ENCODE measurements at places on chromosomes 7 and 10.

DNA sequence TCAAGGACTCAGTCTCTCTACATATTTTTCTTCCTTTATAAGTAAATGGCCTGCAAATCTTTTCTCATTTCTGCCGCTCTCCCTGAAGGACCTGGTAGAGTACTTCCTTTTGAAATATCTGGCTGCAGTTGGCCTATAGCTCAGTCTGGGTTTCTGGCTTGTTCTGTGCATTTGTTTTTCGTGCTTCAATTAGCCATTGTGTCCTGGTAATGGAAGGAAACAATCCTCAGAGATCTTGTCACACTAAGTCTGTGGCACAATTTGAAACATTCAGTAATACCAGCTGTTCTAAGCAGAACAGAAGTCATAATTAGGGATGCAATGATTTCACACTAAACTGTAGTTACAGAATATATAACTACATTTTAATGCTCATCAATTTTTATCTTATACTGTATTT is 545.0 kb downstream of the NRG3 start:
- no peak for DNase-seq

GRCh38 chr10:36840788-36841187 is 284.6 kb upstream of the ANKRD30A start:
- no peak for DNase-seq

DNA sequence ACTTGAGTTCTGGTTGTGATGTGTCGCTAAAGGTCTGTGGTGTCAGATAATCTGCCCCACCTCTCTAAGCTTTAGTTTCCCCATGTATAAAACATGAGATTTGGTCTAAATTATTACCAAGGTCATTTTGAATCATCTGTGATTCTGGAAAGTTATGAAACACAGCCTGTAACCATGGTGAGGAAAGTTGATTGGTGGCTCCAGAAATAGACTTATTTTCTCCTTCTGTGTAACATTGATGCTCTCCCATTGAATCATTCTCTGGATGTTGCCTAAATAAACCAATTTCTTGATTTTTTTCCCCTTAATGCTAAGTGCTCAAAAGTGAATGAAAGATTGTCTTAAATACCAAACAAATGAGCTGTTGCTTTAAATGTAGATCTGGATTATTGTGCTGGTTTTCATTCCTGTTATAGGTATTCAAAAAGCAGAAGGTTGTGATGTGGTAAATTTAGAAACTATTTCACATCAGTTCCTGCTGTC is 30.0 kb upstream of the PCGF5 start:
- DNase-seq = no peak

DNA sequence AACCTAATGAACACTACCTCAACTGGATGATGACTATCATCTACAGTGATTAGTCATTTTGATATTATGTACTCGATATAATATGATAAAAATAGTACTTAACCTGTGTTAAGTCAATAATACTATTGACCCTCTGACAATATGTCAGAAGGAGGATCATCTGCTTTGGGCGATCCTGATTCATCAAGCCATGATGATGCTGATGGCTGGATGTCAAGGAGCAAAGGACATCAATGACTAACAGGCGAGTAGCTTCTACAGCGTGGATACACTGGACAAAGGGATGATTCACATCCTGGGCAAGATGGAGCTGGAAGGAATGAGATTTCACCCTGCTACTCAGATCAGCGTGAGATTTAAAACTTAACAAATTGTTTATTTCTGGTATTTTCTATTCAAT is 94.4 kb upstream of the SKAP2 start:
- no peak for DNase-seq

GRCh38 chr7:128003167-128003566 is 28.1 kb downstream of the LRRC4 start:
- DNase-seq = no peak

GRCh38 chr7:111531993-111532392 is 30.3 kb downstream of the IMMP2L start:
- DNase-seq = no peak

DNA sequence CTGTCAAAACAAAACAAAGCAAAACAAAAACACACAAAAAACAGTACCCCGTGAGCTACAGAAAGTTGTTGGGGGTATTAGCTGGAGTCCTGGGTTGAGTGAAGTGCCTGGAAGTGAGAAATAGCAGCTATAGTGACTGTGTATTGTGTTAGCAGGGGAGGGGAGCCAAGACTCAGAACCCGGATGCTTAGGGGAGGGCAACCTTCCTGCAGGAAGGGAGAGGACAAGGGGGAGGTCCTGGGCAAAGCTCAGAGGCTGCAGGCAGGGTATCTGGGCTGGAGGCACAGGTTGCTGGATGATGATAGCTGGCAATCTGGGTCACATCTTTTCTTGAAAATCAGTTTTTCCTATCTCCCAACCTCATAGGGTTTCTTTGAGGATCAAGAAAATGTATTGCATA is 75.8 kb upstream of the PARD3 start:
- DNase-seq = no peak

GRCh38 chr10:15469111-15469510 is 98.0 kb upstream of the FAM171A1 start:
- DNase-seq = no peak

GRCh38 chr10:102669206-102670064 is 25.2 kb downstream of the TRIM8 start:
- no peak for DNase-seq

DNA sequence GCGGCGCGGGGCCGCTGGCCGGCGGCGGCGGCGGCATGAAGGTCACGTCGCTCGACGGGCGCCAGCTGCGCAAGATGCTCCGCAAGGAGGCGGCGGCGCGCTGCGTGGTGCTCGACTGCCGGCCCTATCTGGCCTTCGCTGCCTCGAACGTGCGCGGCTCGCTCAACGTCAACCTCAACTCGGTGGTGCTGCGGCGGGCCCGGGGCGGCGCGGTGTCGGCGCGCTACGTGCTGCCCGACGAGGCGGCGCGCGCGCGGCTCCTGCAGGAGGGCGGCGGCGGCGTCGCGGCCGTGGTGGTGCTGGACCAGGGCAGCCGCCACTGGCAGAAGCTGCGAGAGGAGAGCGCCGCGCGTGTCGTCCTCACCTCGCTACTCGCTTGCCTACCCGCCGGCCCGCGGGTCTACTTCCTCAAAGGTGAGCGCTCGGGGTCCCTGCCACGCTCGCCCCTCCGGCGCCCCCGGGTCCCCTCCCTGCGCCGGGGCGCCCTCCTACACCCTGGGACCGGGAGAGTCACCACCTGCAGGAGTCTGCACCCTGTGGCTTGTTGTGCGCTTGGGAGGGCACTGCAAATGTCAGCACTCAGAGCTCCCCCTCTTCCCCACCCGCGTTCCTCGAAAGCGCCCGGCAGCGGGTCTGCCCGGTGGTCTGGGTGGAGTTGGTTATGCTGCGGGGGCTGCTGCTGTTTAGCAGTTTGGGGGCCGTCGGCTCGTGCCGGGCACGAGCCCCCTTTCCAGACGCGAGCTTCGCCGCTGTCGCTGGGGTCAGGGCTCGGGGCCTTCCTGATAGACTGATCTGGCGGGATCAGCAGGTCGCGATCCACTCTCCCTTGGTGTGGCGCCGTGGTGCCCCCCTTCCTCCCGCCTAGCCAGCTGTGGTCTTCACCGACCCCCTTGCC is 627 bp downstream of the DUSP5 start:
- peak; percentile 57 for DNase-seq

- DNase-seq = peak; percentile 68
Measured at GRCh38 chr7:116953372-116953905, at the start of gene ST7. ST7 (plus strand) TSS chr7:116953501; CDS start chr7:116953541, 40 bp downstream.

GRCh38 chr7:28749638-28750037 is 208.5 kb downstream of the TRIL start:
- no peak for DNase-seq

GRCh38 chr7:50706469-50706937 is 76.2 kb downstream of the GRB10 start:
- DNase-seq = no peak

GRCh38 chr7:103073989-103074518 is 542 bp downstream of the FBXL13 start:
- no peak for DNase-seq

DNA sequence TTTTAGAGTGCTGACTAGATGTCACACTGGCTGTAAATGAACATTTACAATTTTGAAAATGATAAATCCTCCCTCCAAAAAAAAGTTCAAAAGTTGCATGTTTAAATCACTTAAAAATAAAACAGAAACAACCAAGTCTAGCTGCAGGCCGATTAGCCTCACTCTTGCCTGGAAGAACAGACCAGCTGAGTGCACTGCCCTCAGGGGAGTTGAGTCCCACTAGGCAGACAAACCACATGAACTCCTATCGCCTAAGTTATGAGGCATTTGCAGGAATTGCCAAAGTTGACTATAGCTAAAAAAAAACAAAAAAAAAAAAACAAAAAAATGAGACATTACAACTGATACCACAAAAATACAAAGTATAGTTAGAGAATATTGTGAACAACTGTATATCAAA is 510.0 kb downstream of the ANKRD7 start:
- DNase-seq = no peak

DNA sequence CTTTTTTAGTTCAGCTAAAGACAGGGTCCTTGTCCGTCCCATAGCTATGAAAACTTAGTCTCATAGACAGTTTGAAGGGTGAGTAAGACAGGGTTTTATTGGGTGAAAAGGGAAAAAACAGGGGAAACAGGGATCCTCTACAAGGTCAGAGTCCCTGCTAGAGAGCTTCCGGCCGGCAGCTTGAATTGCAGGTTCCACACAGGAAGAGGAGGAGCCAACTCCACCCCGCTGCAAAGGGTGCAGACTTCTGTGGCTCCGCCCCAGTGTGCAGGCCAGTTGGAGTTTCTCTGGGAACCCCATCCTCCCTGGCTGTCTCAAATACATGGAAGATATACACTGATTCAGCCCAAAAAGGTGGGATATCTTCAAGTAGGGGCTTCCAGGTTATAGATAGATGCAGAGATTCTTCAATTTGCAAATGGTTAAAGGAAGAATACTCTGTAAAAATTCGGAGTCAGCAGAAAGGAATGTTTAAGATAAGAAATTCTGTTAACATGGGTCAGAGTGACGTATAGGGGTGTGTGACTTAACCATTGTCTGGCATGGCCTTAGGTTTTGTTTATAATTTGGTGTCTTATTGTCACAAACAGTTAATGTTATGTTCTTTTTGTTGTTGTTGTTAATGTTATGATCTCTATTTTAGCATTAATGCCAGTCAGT is 34.6 kb upstream of the HECW1 start:
- no peak for DNase-seq

DNA sequence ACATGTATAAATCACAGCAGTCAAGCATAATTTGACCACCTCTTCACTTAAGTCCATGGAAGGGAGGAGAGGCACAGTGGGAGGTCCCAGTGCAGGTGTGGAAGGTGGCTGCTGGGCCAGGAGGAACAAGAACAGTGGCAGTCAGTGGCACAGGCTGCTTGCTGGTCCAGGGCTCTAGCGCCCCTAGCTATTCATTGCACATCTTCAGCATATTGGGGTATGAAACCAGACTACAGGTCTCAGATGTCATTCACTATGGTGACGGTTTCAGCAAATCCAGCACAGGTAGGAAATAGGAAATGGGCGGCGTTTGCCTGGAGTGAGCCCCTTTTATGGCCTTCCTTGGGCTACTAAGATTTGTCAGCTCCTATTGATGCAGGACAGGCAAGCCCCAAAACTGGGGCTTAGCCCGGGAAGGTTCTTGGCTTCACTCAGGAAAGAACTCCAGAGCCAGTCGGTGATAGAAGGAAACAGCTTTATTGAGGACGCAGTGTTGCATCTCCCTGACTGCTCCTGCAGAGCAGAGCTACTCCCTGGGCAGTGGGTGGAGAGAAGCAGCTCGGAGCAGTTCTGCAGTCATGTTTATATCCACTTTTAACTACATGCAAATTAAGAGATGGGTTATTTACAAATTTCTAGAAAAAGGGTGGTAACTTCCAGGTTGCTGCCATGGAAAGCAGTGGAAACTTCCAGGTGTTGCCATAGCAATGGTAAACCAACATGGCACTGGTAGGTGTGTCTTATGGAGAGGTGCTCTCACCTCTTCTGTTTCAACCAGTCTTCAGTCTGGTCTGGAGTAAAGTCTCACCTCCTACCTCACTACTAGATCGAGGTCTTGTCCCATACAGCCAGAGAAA is 608.8 kb downstream of the PARD3 start:
- DNase-seq = no peak

- no peak for DNase-seq
Measured at GRCh38 chr7:5541087-5541992, 117.7 kb upstream of the TNRC18 start.

- no peak for DNase-seq
Measured at GRCh38 chr7:10121631-10122030, 852.0 kb upstream of the PHF14 start.

DNA sequence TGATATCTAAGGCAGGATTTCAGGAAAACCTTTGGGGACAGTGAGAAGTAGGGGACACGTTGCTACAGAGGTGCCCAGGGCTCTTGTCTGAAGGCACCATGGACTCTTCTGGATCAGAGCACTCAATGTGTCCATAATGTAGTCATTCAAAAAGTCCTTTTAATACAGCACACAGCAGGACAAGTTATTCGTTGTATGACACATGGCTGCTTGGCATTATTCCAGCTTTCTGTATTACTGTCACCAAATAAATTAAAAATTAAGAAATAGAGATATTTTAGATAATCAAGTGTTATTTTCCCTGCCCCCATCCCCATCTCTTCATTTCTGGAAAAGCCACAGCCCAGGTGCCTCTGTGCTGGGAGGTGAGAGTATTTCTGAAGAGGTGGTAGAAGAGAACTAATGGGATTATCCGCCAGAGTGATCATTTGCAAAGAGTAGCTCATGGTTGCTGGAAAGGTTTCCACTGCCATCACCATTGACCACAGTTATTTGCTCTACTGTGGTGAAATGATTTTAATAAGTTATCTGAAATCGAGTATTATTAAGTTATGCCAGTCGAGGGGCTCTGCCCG is 83.0 kb downstream of the CXCL12 start:
- DNase-seq = no peak

DNA sequence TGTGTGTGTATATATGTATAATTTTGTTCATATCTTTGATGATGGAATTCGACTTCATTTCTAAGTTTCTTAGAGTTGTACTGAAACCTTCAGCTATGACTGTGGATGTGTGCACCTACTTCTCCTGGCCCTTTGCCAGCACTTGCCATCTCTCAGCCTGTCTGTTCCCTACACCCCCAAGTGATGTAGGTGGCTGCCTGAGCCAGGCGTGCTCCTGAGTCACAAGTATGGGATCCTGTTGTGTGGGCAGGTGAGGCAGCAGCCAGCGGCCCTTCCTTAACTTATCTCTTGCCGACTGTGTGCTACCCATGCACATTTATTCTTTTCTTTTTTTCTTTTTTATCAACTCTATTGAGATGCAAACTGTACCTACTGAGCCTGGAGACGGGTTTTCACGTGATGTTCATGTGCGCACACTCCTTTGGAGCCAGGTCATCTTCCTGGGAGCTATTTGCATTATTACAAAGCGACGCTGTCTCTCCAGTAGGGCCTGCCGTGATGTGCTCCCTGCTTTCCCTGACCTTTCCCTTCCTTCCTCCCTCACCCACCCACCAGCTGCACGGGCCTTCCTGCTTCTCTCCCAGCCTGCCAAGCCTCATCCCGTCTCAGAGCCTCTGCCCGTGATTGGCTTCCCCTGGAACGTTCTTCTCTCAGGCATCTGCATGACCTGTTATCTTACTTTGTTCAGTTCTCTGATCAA is 31.3 kb upstream of the GALNT11 start:
- DNase-seq = no peak

Measured in effector memory CD8-positive, alpha-beta T cell (primary cell).